Foreskin keratinocyte (primary cell): ENCODE measurements at places on chromosomes 1 and 21. TPM values are rescaled to one million over a fixed set of nuclear protein-coding genes. Genes with fewer than 3 reads are reported as not detected.

GRCh38 chr1:37839676-37840075 lies 19.7 kb downstream of the MTF1 start:
- no peak for DNase-seq

- DNase-seq: no peak
Measured at GRCh38 chr1:236799001-236799400, 3.9 kb downstream of the MTR start.

- DNase-seq: no peak
Measured at GRCh38 chr1:153628638-153629342, 556 bp downstream of the S100A1 start.

DNA sequence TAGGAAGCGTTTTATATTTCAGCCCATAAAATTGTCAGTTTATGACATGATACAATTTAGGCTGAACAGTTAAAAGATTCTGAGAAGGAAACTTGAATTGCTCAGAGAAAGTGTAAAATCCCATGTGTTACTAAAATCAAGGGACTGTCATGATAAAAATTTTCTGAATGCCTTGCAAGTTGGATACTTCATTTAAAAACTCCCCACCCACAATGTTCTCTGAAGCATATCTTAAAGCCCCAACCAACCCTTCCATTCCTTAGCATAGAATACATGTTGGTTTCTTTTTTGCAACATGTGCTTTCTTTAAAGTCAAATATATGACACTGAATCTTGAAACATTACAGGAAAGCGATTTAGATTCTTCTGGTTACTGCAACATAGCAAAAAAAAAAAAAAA lies 97.4 kb downstream of the MRPL39 start:
- no peak for DNase-seq

DNA sequence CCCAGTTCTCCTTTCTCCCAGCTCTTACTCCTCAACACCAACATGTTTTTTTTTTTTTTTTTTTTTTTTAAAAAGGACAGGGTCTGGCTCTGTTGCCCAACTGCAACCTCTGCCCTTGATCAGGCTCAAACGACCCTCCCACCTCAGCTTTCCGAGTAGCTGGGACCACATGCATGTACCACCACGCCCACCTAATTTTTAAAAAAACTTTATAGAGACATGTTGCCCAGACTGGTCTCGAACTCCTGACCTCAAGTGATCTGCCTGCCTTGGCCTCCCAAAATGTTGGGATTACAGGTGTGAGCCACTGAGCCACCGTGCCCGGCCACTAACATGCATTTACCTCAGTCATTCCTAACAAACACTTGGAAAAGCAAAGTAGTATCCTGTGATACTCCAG lies 31.1 kb upstream of the FOXE3 start:
- no peak for DNase-seq

Gene SPRR3
- total RNA-seq: 0.25 and 0.44 TPM in 2 replicates

GRCh38 chr1:37362594-37363385 lies 111.6 kb upstream of the ZC3H12A start:
- no peak for DNase-seq

Gene TMEM82
- total RNA-seq: not detected in 2 replicates

DNA sequence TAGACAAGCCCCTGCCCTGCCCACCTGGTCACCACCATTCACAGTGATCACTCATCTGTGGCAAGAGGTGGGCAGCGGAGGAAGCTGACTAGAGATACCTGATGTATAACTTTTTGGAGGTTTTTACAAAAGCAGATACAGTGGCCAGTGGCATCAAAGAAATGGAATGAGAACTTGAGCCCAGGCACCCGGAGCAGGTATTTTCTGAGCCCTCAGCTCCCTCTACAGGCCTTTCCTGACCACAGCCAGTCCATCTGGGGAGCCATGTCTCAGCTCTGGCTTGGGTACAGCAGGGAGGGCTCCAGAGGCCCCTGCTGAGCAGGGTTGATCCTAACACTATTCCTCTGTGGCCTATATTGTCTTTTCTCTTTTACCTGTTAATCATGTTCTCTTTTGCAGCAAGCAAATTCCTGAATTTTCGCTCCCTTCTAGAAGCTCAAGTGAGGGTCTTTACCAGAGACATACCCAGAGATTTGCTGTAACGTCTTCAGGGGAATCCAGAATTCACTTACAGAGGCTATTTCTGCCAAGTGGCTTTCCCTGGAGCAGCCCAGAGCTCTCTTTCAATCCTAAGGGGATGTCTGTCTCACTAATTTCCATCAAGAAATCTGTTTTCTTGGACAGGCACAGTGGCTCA lies 27.3 kb downstream of the GPR157 start:
- DNase-seq: peak; percentile 26

Gene FCRL1
- not detected in 2 replicates for total RNA-seq

DNA sequence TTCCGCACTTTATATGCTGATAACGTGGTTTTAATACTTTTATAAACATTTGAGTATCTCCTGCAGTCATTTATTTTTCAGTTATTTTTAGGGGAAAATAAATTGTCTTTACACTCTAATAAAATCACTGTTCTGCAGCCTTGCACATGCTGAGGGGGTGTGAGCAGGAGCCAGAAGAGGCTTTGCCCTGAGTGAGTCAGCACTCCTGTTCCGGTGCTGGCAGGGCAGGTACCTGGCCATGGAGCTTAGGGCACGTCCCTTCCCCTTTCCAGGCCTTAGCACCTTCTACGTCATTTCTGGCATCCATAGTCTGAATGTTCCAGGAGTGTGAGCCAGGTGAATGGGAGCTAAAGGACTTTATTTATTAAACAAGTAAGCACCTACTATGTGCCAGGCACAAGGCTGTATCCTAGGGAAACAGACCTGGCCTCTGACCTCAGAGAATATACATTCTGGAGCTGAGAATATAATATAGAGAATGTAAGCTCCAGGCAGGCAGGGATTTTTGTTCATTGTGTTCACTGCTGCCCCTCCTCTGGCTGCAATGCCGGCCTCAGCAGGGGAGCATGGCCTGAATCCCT lies 402.9 kb downstream of the PTPRU start:
- DNase-seq: peak; percentile 33

DNA sequence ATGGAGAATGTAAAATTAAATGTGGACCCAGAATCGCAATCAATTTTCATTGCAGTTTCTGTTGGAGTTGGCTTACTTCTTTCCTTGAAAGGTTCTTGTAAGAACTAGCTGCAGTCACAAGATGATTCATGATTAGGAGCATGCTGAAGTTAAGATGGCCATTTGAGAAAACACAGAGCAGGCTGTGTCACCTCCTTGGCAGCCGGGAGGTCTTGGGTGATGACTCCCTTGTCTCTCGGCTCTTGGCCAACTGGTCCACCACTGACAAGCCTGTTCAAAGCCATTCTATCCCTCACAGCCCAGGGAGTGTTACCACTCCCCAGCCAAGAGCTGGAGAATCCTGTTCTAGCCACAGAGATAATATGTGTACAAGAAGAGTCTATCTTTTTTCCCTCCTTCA lies 40.6 kb downstream of the OPTC start:
- DNase-seq: peak; percentile 91

Gene TDRD5
- not detected in 2 replicates for total RNA-seq
